ENCODE measurements at places on chromosomes 5 and 9.

DNA sequence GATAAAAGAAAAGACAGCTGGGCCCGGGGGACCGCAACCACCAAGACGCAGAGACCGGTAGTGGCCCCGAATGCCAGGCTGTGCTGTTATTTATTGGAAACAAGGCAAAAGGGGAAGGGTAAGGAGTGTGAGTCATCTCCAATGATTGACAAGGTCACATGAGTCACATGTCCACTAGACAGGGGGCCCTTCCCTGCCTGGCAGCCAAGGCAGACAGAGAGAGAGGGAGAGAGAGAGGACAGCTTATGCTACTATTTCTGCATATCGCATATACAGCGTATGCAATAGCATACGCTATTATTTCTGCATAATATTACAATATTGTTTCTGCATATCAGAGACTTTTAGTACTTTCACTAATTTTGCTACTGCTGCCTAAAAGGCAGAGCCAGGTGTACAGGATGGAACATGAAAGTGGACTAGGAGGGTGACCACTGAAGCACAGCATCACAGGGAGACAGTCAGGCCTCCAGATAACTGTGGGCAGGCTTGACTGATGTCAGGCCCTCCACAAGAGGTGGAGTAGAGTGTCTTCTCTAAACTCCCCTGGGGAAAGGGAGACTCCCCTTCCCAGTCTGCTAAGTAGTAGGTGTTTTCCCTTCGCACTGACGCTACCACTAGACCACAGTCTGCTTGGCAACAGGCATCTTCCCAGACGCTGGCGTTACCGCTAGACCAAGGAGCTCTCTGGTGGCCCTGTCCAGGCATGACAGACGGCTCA, 50.3 kb downstream of the RFX3 start:
- DNase-seq: no peak

DNA sequence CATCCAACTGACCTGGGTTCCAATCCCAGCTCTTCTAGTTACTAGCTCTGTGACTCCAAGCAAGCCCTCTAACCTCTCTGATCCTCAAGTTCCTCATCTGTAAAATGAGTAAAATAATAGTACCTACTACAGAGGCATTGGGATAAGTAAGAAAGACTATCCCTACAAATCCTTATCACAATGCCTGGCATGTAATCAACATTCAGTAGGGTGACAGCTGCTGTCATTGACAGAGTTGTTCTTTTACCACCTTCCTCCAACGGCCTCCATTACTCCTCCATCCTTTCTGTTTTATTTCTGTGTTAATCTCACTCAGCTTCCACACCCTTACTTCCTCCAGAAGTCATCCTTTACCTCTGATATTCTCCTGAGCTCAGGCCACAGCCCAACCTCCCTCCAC, 40.4 kb downstream of the FGF1 start:
- DNase-seq: no peak

DNA sequence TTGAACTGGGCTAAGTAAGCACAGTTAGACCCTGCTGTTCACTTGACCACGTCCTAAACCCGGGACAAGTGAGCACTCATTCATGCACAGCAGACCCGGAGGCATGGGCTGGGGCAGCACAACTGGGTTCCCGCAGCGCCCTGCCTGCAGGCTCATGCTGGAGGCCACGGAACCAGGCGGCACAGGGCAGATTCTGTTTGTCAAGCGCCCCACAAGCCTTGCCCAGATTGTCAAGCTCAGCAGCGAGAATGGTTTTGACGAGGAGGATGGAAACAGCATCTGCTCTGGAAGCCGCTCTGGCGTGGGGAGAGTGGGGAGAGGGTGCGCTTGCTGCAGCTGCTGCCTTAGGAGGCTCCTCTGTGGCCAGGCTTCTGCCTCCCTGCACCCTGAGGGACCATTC, 32.7 kb downstream of the PRRT1B start:
- no peak for DNase-seq

DNA sequence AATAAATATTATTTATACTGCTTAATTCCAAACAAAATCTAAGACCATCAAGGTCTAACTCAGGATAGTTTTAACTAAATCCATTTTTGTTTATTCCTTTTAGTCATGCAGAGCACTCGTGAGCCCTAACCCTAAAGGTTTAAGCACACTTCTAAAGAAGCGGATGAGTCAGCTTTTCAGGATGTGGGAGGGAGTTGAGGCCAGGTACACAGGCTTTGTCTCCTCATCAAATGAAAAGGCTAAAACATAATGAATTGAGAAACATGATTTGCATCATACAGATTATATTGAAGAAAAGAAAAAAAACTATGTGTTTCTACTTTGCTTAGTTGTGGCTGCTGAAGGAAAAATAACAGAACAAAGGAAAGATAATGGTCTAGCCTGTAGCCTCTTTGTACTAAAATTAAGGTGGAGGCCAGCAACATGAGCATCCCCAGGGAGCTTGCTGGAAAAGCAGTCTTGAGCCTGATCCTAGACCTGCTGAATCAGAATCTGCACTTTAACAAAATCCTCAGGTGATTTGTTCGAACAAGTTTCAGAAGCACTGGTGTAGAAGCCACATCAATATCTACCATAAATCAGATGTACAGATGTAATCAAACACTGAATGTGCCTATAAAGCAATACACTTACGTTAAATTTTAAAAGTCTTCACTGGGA, 21.1 kb upstream of the ISCA1 start:
- no peak for DNase-seq

GRCh38 chr5:90171466-90171865, 238.1 kb downstream of the CETN3 start:
- no peak for DNase-seq

- DNase-seq: no peak
These were observed 32.7 kb downstream of the GRIA1 start for GRCh38 chr5:153523211-153523610.

DNA sequence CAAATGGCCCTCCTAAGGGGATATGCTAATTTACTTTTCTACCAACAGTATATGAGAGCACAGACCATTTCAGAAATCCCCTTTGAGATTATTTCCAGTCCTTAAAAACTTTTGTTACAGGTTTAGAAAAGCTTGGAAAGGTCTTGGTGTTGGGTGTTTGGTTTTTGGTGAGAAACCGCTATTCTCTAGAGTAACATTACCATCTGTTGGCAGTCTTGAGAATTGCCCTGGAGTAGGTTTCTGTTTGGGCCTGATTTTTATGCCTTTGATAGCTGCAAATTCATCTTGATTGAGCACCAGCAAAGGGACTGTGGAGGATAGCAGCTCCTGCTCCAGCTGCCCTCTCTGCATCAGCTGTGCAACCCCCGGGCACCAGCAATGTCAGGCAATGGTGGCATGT, 8.0 kb downstream of the NUDT2 start:
- DNase-seq: no peak

DNA sequence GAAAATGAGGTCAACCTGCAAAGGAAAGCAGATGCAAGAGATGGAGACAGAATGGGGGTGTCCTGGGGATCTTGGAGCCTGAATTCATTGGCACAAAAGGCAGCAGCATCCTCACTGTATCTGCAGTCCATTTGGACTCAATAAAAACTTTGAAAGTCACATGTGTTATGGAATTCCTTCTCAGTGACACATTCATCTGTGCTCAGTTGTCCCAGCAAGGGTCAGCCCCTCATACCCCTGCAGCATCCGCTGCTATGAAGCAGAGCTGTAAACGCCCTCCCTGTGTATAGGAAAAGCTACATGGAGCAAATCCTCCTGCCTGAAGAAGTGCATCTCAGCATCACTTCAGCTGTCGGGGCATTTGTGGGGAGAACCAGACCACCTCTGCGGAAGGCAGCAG, 14.5 kb upstream of the RARS1 start:
- no peak for DNase-seq

All from NCI-H345 (cell line).